ENCODE measurements at places on chromosomes 1 and 21.

DNA sequence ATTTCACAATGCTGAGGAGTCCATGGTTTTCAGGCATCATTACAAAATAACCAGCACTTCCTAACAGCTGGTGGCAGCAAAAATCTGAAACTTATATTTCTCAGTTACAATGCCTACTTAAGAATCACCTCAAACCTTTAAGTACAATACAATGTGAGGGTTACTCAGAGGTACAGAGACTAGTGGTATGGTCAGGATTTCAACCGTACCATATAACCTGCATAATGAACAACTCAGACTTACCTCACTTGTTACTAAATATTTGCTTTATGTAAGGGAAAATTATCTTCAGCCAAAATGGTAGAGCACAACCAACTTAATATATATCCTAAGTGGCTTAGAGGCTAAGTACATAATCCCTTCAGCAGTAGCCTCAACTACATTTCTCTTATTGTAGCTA is 344.5 kb downstream of the SMYD3 start:
- no peak for DNase-seq

GRCh38 chr1:199688133-199688676 is 339.3 kb upstream of the NR5A2 start:
- no peak for DNase-seq

- no peak for DNase-seq
Observed at GRCh38 chr1:183480971-183481441, 8.7 kb downstream of the SMG7 start.

GRCh38 chr1:240169188-240169587 is 77.5 kb downstream of the FMN2 start:
- DNase-seq = peak; percentile 28

GRCh38 chr1:236472850-236473788 is 50.7 kb upstream of the LGALS8 start:
- no peak for DNase-seq

GRCh38 chr1:46413596-46413985 is 19.5 kb downstream of the FAAH start:
- DNase-seq = no peak

GRCh38 chr1:230863449-230863848 is 4.9 kb downstream of the C1orf198 start:
- no peak for DNase-seq

GRCh38 chr21:41065539-41065938 is 102.4 kb upstream of the BACE2 start:
- peak; percentile 13 for DNase-seq

DNA sequence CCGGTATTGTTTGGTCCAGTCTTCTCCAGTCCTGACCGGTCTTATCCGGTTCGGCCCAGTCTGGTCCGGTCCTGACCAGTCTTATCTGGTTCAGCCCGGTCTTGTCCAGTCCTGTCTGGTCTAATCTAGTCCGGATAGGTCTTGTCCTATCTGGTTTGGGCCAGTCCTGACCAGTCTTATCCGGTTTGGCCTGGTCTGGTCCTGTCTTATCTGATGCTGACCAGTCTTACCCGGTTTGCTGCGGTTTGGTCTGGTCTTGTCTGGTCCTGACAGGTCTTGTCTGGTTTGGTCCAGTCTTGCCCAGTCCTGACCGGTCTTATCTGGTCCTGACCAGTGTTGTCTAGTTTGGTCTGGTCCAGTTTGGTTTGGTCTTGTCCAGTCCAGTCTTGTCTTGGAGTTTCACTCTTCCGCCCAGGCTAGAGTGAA is 30.1 kb downstream of the DHX9 start:
- no peak for DNase-seq

DNA sequence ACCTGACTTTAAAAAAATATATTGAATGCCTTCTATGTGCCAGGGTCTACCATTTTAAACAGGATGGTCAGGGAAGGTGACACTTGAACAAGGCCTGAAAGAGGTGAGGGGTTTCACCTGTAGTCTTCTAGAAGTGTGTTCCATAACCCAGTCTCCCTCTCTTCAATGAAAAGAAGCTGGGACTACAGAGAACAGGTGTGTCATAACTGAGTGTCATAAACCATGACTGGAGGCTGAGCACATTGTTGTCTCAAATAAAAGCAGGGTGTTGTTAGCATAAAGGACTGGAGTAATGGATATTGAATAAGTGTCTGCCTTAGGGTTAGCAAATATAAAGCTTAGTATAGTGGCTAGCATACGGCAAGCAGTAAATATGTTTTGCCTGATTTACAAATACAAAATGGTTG is 65.4 kb downstream of the SYDE2 start:
- no peak for DNase-seq

DNA sequence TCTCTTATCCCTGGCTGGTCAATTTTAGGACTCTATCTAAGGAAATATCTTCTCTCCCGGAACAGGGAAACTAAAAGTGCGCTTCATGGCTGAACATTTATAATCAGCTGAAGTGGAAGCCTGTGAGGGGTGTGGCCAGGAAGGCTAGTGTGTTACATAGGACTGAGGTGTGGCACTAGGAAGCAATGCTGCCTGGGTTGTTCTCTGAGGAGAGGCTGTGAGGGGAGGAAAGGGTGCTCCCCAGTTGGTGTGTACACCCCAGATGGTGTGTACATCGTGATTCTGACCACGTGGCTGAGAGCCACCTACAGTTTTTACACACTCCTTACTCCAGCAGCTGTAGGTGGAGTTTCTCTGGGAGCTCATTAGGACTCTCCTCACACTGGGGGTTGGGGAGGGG is 16.3 kb downstream of the NTPCR start:
- no peak for DNase-seq

DNA sequence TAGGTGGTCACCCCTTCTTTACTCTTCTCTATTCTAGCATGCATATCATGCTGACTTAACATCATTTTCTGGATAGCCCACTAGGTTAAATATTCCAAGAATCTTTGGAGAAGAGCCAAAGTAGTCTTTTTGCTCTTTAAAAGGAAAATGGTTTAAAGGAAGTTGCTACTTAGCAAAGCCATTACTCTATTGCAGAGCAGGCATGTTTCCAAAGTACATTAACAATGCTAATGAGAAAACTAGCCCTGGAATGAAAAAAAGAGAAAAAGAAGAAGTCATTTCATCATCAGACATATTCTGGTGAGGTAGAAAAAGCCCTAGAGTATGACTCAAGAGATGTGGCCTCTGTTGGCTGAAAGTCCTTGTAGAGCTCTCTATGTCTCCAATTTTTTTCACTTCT is 74.0 kb downstream of the NUF2 start:
- peak; percentile 10 for DNase-seq

- DNase-seq = no peak
Observed at GRCh38 chr1:235015291-235015985, 113.2 kb downstream of the TOMM20 start.

- DNase-seq = no peak
Observed at GRCh38 chr1:196577386-196577785, 30.9 kb downstream of the KCNT2 start.

- no peak for DNase-seq
Observed at GRCh38 chr1:145871994-145872924, 13.4 kb upstream of the PIAS3 start.

- peak; percentile 38 for DNase-seq
Observed at GRCh38 chr1:20787840-20788795, 1.0 kb upstream of the HP1BP3 start.

- DNase-seq = no peak
Observed at GRCh38 chr1:226987179-226987536, 47.1 kb downstream of the COQ8A start.

GRCh38 chr21:32143241-32143939 is 135.5 kb downstream of the MIS18A start:
- DNase-seq = no peak

DNA sequence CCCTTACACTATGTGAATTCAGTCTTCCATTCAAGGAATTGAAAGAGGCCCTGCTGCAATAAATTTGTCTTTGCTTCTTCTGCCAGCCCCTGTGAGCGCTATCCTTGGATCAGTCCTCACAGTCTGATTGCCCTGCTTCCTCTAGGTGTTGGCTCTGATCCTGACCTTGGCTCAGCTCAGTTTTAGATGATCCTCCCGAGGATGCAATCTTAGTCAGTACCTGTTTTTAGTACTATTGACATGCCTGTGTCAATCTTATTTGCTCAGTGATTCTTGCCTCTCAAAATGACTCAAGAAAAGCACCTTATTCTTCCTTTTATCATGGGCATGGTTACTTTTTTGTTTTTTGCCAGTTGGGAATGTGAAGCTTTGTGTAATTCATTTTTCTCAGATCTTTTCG is 101.4 kb upstream of the KCNK1 start:
- DNase-seq = no peak

GRCh38 chr1:168843401-168843800 is 114.4 kb upstream of the DPT start:
- no peak for DNase-seq

DNA sequence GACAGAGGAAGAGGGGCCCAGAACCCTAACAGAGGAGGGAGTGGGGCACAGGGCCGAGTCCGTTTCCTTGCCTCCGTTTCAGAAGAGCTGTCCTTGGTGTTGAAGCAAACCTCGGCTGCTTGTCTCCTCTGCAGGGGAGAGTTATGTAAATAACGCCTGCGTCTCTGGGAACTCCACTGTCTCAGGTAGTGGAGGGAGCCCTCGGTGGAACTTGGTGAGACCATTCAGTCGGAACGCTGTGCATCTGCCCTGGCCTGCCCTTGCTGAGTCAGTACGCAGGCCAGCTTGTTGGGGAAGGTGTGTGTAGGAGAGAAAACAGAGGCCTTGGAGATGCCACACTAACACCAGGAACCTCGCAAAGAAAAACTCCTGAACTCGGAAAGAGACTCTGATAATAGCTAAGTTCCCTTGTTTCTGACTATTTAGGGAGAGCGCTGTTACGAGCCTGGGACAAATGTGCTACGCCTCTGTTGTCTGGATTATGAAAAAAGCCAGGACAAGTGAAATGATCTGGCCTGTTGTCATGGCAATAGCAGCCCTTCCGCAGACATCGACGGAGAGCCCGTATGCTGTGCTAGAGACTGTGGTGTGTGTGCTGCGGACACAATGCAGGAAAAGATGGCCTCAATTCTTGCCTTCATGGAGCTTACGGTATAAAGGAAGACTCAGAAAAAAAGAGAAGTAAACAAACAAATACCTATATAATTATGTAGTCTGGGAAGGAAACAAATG is 94.6 kb upstream of the AKT3 start:
- DNase-seq = no peak

DNA sequence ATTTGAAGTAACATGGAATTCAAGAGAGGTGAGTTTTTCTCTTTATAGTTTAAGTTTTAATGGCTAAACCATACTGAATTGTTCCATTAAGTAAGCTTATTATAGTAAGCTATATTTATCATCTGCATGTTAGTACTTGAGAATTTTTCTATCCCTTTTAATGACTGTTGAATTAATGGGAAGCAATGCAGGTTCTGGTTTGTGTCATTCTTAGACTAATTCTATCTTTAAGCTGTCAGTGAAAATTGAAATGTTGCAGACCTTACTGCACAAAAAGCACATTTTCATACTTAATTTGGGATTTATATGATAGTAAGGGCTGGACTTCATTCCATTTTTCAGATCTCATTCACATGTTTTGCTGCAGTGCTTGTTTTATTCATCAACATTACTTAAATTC is 25.9 kb downstream of the SRSF11 start:
- DNase-seq = no peak

DNA sequence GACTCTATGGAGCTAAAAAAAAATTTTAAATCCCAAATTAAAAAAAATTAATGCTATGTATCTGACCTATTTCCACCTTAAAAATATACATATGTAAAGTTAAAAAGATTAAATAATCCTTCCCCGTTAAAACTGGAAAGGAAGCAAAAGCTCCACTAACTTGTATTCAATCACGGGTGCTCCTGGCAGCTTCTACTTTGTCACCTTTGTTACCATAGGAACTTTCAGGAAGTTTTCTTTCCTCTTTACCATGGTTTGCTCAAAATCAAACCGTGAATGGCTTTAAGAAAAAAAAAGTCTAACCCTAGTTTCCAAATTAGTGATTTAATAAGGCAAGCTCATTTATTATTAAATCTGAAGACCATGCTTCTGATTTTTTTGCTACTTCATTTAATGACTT is 3.5 kb downstream of the GPATCH2 start:
- no peak for DNase-seq

- DNase-seq = peak; percentile 99
Observed at GRCh38 chr1:161201836-161202712, at the start of gene NDUFS2. NDUFS2 (plus strand) TSS chr1:161202367; CDS start chr1:161202386, 19 bp downstream.

GRCh38 chr21:29007810-29008209 is 11.3 kb downstream of the RWDD2B start:
- DNase-seq = no peak

GRCh38 chr1:90718411-90719329 is 1.6 kb upstream of the BARHL2 start:
- no peak for DNase-seq

DNA sequence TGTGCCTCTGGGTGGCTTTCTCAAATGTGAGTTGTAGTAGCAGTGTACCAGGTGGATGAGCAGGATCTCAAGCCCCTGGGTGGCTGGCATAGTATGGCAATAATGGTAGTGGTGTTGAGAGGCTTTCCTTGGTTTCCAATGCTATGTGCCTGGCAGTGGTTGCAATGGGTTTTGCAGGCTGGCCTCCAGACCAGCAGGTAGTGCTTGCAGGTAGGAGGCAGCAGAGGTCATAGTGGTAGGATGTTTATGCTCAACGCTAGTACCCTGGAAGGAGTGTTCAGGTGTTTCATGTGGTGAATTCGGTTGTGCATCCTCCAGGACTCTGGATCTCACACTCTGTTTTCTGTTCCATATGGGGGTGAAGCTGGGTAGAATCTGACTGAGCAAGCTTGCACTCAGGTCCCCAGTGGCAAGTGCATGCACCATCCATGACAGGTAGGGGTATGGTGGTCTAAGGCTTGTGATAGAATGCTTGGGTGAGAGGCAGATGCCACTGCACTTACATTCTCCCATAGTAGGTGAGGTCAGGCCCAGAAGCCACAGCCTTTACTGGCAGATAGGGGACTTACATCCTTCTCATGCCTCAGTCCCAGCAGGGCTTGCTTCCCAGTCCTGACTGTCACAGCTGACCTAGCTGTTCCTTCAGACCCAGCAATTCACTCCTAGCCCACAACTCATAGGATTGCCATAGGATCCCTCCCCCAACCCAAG is 410.5 kb upstream of the LRRC7 start:
- DNase-seq = no peak

GRCh38 chr1:16014509-16015482 is 3.0 kb downstream of the HSPB7 start:
- no peak for DNase-seq

GRCh38 chr1:94658221-94658620 is 116.7 kb upstream of the F3 start:
- DNase-seq = peak; percentile 58

GRCh38 chr21:31514598-31514997 is 144.9 kb upstream of the SOD1 start:
- DNase-seq = no peak

- DNase-seq = no peak
Observed at GRCh38 chr1:225977937-225978748, 21.0 kb downstream of the SDE2 start.

DNA sequence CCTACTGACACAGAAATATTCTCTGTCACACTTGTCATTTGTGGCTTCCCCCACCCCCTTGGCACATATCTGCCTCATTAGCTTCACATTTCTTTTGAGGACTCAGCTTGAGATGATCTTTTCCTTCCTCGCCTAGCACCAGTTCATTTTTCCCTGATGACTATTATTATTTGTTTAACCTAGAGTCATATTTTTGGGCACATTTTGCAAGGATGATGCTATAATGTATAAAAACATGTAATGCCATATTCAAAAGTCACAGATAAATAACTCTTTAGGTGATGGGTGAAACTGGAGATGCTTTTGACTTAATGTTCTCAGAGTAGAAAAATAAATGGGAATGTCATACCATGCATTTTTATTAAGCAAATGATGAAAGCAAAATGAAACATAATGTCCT is 202.7 kb downstream of the BACH1 start:
- no peak for DNase-seq

Measured in A172 (cell line).